ENCODE measurements at places on chromosomes 3 and 15.

GRCh38 chr3:43024181-43024885, 45.2 kb downstream of the GASK1A start:
- peak; percentile 51 for DNase-seq

- DNase-seq = no peak
Measured at GRCh38 chr3:127214975-127215374, 22.0 kb downstream of the PRR23E start.

DNA sequence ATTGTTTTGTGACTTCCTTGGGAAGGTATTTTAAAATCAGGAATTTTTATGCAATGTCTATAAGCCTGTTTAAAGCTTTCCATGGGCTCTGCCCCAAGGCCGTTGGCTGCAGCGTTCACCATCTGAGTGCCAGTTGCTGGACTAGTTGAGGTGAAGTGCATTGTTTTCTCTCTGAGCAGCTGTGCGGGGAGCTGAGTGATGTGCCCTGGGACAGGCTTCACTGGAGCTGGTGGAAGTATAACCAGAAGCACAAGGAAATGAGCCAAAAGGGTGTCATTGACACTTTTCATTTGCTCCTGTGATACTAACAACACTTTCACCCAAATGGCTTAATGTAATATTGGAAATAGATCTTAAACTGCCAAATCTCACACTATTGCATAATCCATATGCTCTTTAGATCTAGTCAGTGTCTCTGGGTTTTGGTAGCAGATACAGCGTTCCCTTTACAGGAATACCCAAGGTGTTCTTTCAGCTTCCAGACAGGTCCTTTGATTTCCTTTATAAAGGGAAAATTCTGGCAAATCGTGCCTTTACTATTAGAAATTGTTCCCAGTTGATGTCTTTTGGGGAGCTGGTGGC, 29.2 kb downstream of the APH1B start:
- DNase-seq = no peak

GRCh38 chr3:32934150-32934742, 17.2 kb upstream of the CCR4 start:
- DNase-seq = no peak

DNA sequence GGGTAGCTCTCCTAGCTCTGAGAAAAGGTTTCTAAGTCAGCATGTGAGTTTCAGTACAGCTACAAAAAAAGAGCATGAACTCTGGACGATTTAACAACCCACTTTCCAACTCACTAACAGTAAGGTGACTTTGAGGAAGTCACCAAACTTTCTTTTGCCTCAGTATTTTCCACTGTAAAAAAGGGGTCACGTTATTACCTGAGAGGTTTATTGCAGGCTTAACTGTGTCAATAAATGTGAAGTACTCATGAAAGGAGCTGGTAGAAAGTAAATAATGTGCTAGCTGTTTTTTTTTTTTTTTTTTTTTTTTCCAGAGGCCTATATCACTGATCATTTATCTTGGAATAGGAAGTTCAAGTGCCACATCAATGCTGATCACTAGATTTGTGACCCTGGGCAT, 89.3 kb downstream of the PLSCR2 start:
- DNase-seq = no peak

DNA sequence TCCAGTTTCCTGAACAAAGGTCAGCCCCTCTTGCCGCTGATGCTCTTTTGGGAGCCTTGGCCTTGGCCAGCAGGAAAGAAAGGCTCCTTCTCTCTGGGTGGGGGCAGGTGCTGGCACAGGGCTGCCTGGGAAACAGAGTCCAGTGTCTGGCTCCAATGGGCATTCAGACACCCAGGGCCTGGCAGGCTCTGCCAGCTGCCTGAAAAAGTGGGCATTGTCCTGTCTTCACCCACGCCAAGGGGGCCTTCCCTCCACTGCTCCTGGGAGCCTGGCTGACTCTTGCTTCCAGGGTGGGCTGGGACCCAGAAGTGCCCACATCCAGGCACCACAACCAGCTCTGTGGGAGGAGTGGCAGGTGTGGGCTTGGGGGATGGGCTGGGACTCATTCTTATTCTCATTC, 62.7 kb downstream of the RHCG start:
- no peak for DNase-seq

GRCh38 chr3:129500334-129500658, 28.1 kb upstream of the RHO start:
- no peak for DNase-seq

DNA sequence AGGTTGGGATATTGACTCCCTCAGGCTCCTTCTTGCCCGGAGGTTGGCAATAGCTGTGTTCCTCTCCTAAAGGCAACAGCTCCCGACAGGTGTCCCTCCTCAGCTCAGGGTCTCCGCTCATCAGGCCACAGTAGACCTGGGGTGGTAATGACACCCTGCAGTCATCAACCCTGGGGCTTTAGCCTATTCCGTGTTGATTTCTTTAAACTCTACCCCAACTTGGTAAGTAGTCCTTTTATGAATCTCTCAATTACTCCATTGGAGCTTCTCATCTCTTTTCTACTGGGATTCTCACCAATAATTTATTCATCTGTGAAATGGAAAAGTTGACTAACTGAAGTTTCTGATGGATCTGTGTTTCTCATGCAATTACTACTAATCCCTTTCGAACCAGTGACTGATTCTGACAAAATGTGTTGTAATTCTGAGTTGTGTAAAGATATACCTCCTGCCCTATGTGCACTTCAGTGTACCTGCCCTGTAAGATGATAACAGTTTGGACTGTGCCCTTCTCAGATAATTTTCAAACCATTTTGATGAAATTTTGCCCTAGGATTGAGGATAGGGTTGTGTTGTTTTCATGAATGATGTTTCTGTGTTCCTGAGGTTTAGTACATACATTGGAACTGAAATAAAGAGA, 89.7 kb downstream of the RPL39L start:
- DNase-seq = no peak

DNA sequence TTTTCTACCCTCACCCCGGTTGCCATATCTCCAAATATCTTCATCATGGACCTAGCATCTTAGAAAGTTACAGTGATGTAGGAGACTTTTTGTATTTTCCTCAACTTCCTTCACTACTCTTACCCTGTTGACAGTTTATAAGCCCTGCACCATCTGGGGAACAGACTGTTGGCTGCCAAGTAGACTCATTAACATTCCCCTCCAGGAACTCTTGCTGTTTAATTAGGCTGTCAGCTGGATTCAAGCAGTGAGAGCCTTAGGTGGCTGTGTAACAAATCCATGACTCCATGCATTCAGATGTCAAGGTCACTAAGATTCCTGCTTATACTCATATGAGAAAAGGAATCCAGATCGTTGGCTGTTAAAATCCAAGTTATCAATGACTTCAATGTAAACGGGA, 198.3 kb downstream of the NAALADL2 start:
- DNase-seq = no peak

DNA sequence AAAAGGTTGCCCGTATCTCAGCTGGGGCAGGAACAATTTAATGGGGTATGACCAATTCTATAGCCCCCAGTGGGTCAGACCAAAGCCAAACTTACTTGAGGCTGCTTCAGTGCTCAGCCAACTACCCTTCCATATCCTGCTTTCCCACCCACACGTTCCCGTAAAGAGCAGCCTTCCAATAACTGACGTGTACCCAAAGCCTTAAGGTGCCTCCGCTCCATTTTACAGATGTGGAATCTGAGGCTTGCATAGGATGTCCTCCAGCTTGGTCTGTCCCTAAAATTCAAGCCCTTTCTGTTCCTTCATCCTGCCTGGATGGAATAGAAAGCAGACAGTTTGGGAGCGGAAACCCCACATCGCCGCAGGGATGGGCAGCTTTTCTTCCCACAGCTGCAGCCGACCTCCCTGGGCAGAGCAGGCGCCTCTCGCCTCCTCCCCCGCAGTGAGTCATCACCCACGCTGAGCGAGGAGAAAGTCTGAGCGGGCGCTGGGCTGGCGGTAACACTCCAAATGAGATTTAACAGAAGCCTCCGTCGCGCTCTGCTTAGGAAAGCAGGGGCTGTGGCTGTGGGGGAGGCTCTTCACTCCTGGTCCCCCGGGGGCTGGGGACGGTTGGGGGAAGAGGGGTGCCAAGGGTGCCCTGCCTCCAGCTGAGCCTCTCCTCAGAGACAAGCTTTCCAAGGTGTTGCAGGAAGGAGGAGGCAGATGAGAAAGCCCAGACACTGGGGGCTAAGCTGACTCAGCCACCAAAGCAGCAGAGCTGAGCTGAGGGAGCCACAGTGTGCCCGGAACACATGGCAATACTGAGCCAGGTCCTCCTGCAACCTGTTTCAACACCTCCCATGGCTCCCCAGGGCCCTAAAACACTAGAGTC, 57.8 kb upstream of the HRH1 start:
- DNase-seq = peak; percentile 54

DNA sequence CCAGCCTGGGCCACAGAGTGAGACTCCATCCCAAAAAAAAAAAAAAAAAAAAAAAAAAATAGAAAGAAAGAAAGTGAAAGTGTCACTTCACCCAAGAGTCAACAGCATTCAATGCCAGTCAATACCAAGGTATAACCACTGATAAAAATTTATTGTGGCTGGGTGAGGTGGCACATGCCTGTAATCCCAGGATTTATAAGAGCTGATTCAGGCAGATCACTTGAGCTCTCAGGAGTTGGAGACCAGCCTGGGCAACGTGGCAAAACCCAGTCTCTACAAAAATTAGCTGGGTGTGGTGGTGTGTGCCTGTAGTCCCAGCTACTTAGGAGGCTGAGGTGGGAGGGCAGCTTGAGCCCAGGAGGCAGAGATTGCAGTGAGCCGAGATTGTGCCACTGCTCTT, 46.5 kb upstream of the PIK3CB start:
- DNase-seq = no peak

GRCh38 chr3:19432669-19433068, 284.4 kb downstream of the KCNH8 start:
- DNase-seq = no peak

DNA sequence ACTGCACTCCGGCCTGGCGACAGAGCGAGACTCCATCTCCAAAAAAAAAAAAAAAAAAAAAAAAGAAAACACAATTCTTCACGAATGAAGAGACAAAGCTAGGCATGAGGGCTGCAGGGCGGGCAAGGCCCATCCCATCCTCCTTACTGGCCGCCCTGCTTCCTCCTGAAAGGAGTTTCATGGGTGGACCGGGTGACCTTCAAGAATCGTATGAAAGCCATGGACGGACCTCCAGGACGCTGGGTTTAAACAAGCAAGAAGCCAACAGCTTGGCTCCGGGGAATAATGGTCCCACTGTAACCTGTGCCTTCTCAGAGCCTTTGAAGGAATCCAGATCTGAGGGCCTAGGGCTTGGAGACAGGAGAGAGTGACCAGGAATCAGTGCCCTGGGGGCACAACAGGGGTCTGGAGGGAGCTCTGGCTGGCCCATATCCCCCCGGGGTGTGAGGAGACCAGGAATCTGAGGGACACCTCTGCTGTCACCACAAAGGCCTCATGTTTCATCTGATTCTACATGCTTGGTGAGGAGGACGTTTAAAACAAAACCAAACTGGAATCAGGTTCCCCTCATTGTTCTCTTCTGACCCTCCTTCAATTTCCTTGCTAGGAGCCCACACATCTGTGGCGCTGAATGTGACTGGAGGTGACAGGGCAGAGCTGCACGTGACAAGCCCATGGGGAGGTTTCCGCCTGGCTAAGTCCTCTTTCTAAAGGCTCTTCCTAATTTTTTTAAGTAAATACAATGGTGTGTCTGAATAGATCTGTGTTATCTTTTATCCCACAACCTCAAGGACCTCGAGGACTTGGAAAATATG, 46.1 kb downstream of the WHAMM start:
- DNase-seq = no peak

- DNase-seq = no peak
Measured at GRCh38 chr15:25846377-25846776, 16.8 kb downstream of the ATP10A start.

DNA sequence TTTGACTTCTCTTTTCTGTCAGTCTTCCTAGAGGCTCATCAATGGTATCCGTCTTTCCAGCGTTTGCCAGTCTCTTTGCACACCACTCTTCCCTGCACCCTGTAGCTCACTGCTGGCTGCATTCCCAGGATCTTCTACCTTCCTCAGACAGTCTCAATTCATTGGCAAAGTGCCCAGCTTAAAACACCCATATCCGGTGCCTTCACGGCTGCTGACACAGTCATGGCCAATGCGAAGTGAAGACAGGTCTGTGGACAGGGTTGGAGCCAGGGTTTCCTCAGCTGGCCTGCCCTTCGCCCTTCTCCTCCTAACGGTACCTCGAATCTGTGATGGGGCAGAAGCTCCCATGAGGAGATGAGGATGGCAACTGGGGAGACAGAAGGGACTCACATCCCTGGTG, 36.1 kb downstream of the PTH1R start:
- DNase-seq = no peak
